ENCODE measurements at places on chromosomes 16 and 17.
A peak's percentile ranks its signal among the peaks of the same experiment; 100 is the strongest.

- DNase-seq = no peak
Observed at GRCh38 chr16:73023752-73024570, 24.0 kb downstream of the ZFHX3 start.

- no peak for DNase-seq
Observed at GRCh38 chr16:2043667-2044451, 3.8 kb downstream of the NTHL1 start.

- DNase-seq = no peak
Observed at GRCh38 chr17:2095536-2095910, 40.6 kb downstream of the HIC1 start.

DNA sequence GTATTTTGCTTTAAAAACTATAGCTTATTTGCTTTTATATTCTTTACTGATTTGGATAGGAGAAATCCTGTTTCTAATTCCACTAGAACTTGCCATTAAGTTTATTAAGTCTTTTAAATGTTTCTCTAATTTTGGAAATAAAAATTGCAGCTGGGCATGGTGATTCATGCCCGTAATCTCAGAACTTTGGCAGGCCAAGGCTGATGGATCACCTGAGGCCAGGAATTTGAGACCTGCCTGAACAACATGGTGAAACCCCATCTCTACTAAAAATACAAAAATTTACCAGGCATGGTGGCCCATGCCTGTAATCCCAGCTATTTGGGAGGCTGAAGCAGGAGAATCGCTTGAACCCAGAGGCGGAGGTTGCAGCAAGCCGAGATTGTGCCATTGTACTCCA is 30.7 kb downstream of the DNAH17 start:
- no peak for DNase-seq

- DNase-seq = no peak
Observed at GRCh38 chr17:40552806-40553693, 12.2 kb downstream of the CCR7 start.

DNA sequence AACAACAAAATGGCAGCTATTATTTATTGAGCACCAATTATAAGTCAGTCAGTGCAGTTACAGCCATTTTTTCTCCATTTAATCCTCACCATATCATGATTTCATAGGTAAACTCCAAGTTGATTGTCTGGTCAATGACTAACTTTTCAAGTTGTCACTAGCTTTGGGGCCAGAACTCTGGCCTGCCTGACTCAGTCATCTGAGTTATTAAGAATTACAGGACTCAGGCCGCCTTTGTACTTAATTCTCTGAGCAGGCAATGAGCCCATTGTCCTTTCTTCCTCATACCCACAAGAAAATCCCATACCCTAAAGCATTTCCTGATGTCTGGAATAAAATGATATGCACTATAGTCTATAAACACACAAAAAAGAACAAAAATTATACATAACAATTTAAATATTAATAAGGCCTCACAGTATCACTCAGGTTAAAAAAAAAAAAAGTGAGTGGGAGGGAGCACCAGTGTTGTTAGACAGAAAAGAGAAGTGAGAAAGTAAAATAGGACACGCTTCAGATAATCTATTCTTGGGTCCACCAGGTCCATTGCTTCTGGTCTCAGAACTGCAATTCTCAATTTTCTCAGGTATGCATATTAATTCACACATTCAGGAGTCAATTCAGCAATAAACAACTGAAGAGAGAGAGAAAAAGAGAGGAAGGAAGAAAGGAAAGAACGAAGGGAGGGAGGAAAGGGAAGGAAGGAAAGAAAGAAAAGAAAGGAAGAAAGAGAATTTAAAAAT is 70.2 kb downstream of the SPAG9 start:
- DNase-seq = peak; percentile 38

GRCh38 chr16:31517800-31518402 is 9.7 kb upstream of the RUSF1 start:
- DNase-seq = no peak

DNA sequence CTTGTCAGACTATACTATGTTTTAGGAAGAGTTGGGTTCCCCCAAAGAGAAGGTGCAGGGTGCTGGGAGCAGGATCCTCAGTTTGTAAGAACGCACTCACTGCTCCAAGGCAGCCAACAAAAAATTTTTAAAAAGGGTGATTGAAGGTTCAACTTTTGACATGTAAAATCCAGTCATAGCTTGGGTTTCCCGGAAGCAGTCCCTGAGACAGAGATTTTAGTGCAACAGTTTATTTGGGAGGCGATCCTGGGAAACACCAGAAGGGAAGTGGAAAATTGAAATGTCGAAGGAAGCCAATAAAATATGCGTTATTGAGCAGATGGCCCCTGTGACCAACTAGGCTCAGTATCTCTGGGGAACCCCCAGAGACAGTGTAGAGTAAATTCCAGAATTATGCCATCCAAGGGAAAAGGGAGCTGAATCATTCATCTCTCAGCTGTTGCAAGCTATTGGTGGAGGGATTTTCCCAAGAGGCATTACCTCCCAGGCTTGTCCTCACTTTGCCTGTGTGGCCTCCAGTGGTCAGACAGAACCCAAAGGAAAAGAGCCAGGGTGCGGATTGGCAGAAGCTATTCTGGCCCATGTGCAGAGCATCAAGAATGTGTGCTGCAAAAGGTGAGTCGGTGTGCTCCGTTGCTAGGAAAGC is 72.9 kb downstream of the HS3ST3B1 start:
- no peak for DNase-seq

- no peak for DNase-seq
Observed at GRCh38 chr17:55708175-55708974, 14.3 kb downstream of the TMEM100 start.

DNA sequence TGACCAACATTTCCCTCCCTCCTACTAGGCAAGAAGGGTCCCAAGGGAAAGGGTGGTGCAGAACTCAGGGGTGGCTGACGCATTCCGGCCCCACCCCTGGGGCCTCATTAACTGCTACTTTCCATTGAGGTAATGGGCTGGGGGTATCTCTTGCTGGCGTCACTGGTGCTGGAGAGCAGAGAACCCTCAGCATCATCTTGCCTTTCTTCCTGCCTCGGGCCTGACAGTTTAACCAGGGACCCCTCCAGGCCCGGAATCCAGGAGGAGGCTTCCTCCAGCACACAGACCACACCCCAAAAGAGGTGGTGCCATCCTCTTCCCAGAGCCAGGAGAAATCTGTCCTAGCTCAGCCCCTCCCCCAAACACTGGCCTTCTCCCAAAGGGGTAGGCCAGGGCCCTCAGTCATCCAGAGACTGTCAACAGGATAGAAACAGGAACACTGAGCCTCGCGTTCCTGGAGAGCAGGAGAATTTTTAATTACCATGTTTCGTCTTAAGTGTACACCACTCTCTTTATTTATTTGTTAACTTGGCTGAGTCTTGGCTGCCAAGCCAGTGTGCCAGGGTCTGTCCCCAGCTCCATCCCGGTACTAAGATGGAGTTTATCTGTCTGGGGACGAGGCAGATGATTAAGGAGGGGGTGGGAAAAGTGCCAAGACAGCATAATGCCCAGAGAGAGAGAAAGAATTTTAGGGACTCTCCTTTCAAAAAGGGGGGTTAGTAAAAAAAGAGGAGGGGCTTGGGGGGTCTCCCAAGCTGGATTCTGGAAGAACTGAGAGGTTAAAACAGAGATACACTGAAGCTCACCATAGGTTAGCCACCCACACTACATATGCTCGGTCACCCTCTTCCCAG is 5.1 kb downstream of the ETV4 start:
- DNase-seq = no peak

DNA sequence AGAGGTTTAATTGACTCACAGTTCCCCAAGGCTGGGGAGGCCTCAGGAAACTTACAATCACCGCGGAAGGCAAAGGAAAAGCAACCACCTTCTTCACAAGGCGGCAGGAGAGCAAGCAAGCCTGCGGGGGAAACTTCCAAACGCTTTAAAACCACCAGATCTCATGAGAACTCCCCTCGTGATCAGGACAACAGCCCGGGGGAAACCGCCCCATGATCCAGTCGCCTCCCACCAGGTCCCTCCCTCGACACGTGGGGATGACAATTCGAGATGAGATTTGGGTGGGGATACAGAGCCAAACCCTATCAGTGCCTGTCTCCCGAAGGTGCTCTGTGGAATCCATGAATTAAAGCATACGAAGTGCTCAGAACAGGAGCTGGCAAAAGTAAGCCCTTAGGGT is 43.9 kb upstream of the ABR start:
- DNase-seq = no peak

DNA sequence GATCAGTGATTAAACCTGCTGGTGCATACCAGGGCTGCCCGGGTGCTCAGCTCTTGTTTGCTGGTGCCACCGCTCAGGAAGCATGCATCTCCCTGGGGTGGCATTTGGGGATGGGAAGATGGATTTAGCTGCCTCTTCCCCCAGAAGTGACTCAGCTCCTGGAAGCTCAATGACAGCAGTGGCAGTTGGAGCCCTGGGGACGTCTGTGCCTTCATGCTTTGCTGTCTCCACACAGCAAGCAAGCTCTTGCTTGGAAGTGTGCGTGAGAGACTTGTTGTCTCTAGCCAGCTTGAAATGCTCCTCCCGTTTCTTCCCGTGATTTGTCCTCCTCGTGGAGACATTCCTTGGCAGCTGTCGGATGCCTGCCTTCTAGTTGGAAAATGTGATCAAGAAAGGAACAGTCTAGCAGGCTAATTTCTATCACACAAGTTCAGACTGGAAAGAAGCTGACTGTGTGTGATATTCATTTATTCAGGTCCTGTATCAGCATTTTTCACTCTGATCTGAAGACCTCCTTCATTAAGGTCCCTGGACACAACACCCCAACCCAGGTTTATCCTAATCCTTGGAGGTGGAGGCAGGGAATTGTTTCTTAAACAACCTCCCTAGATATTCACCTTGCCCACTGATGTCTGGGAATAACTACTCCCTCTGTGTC is 73.0 kb downstream of the BMERB1 start:
- DNase-seq = no peak

- DNase-seq = no peak
Observed at GRCh38 chr17:78873519-78874340, 29.3 kb downstream of the CEP295NL start.

DNA sequence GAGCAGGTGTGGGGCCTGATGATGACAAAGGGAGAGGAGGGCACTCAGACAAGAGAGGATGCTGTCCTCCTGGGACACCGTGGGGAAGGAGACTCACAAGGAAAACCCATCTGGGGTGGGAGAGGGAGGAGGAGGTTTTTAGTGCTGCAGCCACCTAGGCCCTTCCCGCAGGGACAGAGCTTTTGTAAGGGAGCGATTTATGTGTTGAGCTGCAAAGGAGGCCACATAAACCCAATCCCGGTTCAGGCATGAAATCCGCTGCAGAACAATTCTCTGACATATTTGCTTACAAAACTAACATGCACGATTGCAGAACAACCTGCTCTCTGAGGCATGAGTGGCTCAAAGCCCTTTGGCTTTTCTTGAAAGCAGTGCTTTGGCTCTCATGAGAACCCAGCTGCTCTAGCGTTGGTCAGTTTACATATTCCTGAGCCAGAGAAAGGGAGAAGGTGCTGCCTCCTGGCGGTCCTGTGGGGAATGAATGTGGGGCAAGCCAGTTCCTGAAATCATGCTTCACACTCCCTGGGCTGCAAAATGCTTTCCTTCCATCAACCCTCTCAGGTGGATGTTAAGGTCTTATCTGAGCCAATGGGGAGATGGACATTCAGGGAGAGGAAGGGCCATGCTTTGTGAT is 122.4 kb upstream of the NLRP1 start:
- peak; percentile 28 for DNase-seq

- no peak for DNase-seq
Observed at GRCh38 chr16:49663081-49664065, 192.5 kb downstream of the ZNF423 start.

DNA sequence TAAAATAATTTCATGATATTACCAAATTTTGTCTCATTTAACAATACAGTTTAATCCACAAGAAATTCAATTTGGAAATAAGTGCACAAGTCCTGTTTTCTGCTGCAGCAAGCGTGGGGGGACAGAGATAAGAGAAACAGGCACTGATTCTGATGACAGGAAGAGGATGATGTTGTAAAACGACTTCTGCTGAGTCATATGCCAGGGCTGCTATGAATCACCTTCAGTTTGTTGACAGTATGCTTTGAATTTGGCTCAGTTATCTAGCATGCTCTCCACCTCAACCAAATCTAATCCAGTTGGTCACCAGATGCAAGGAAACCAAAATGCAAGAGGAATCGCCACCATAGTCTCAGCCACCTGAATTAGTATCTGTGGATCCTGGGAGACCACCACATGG is 244.1 kb upstream of the MON1B start:
- no peak for DNase-seq

DNA sequence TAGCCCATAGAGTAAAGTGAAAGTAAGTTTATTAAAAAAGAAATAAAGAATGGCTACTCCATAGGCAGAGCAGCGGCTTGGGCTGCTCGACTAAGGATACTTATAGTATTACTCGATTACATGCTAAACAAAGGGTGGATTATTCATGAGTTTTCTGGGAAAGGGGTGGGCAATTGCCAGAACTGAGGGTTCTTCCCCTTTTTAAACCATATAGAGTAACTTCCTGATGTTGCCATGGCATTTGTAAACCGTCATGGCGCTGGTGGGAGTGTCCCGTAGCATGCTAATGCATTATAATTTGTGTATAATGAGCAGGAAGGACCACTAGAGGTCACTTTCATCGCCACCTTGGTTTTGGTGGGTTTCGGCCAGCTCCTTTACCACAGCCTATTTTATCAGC is 13.3 kb upstream of the GAS7 start:
- no peak for DNase-seq

DNA sequence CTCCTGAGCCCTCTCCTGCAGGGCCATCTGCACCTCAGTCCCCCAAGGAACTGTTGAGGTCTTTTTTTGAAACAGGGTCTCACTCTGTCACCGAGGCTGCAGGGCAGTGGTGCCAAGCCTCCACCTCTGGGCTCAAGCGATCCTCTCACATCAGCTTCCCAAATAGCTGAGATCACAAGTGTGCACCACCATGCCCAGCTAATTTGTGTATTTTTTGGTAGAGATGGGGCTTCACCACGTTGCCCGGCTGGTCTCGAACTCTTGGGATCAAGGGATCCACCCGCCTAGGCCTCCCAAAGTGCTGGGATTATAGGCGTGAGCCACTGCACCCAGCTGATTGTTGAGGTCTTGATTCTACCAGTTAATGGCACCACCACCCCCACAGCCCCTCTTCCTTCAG is 27.9 kb upstream of the ENDOV start:
- no peak for DNase-seq

- DNase-seq = no peak
Observed at GRCh38 chr16:21710938-21711337, 47.2 kb downstream of the OTOA start.

DNA sequence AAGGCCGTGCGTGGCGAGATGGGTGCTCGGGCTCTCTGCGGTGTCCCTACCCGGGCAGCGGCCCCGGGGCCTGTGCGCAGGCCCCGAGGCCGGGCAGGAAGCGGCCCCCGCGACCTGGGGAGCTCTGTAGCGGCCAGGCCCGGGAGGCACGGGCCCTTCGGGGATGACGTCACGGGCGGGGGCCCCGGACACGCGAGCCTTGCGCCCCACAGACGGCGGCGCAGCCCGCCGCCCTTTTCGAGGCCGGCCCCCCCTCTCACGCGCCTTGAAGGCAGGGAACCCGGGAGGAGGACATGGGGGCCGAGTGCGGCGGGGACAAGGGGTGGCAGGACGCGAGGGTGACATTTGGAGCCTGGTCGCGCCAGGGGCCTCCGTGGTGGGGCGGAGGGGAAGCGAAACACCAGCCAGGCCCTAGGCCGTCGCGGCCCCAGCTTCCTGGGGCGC is 1.1 kb downstream of the RAI1 start:
- DNase-seq = no peak

Measured in GM18507 (cell line).